Fibroblast of skin of right biceps (primary cell): ENCODE measurements at places on chromosomes 7 and 10.

GRCh38 chr10:84698989-84699388, 370.6 kb downstream of the CCSER2 start:
- no peak for DNase-seq

GRCh38 chr10:52674474-52674873, 98.1 kb downstream of the MBL2 start:
- DNase-seq = no peak

- DNase-seq = no peak
Observed at GRCh38 chr7:33677556-33677955, 227.8 kb upstream of the BMPER start.

- DNase-seq = no peak
Observed at GRCh38 chr10:65620404-65621048, 1305.3 kb upstream of the LRRTM3 start.

DNA sequence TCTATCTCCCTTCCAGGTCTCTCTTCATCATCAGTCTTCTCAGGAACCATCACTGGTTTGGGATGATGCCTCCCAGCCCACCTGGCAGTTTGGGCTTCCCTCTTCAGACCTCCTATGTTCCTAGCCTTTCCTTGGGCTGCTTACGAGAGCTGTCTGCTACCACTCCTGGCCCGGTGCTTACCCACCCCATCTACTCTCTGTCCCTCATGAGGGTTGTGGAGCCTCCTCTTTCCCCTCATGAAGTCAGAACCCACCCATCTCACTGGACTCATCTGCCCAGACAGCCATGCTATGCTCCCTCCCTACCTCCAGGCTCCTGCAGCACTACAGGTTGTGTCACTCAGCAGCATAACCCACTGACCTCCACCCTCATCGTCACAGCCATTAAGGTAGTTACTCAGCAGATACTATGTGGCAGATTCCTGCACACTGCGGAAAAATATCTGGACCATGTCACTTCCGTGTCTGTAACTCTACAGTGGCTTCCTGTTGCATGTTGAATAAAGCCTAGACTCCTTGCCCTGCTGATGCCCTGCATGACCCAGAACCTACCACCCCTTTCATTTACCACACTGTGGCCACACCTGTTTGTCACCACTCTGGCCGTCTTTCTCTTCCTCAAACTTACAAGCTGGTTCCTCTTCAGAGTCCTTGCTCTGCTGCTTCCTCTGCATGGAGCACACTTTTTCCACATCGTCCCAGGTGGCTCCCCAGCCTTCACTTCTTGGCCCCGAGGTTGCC, 2.0 kb downstream of the DBNL start:
- DNase-seq = no peak

- no peak for DNase-seq
Observed at GRCh38 chr7:25889765-25890164, 262.2 kb upstream of the NFE2L3 start.

DNA sequence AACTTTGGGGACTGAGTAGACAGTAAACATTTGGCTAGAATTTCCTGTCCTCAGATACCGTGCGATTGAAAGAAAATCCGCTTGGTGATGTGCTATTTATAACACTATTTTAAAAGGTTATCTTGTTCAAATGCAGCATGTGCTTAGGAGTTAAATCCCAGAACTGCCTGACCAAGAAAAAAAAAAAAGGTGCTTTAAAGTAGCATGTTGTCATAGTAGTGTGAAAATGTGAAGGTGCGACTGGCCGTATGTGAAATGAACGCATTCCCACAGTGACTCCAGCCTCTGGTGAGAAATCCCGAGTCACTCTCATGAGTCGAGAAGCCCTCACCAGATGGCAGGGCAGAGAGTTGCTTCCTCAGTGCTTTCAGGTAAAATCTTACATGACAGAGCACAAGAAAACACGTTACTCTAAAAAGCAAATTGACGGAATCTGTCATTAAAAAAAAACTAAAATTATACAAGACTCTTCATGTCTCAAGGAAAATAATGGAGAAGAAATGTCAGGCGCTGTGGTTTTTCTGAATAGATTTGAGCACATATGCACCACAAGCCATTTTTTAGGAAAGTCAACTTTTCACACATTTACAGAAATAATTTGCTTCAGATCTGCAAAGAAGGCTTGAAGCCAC, 18.4 kb upstream of the KLF6 start:
- DNase-seq = peak; percentile 63

DNA sequence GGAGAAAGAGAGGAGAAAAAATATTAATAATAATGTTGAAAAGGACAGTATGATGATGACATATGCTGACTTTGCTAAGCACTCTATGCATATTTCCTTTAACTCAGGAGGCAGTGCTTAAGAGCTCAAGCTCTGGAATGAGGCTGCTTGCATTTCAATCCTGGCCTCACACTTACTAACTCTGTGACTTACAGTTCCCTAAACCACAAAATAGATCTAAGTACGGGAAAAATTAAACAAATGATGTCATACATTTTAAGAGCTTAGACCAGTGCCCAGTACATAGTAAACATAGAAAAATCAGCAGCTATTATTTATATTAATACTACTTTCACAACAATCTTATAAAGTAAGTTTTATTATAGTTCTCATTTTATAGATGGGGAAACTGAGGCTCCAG, 61.3 kb downstream of the GFRA1 start:
- DNase-seq = peak; percentile 83

DNA sequence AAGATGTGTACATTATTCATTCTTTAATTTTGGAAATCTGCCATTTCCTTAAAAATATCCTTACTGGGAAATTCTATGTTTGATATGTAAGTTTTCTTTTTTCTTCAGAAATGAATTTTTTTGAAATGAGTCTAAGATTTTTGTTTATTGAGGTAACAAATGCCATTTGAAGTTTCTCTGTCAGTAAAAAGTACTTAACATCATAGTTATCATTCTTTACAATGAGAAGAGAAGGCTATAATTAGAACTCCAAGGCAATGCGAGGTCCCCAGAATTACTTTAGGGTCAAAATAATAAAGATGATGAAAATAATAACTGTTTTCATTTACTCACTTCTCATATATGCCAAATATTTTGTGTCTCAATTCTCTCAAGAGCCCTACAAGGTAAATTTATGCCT, 37.0 kb upstream of the RHOBTB1 start:
- peak; percentile 69 for DNase-seq

- DNase-seq = peak; percentile 15
Observed at GRCh38 chr7:7732621-7733281, 14.3 kb upstream of the RPA3 start.

GRCh38 chr7:70810558-70811139, 321.3 kb upstream of the GALNT17 start:
- DNase-seq = no peak

GRCh38 chr7:157811946-157812345, 475.1 kb downstream of the DNAJB6 start:
- DNase-seq = no peak

GRCh38 chr7:94351703-94352102, 43.0 kb upstream of the COL1A2 start:
- no peak for DNase-seq

DNA sequence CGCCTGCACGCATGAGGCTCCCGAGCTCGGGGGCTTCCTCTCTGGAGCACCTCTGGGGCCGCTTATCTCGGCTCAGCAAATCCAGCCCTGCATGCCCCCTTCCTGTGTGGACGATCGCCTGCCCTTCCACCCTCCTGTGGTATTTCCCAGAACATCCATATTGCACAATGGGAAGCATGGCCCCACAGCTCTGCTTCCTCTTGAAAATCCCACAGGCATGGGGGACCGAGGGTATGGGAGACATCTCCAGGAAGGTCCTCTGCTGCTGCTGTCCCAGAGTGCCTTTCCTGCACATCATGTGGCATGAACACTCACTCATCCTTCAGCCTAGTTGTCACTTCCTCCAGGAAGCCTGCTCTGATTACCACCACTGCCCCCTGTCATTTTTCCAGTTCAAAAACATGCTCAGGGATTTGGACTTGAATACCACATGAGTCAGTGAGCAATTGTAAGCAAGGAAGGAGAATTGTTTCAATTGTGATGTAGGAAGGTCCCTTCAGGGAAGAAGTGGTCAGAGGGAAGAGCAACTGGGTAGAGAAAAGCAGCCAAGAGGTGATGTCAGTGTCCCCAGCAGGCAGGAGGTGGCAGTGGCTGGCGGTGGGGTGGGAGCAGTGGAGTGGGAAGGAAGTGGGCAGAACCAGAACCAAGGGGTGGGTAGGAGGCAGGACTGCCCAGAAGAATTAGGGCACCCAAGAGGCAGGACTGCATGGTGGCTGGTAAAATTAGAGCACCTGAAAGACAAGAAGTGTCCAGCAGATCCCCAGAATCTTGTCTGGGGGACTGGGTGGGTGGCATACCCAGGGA, 67.5 kb upstream of the ZMIZ1 start:
- peak; percentile 34 for DNase-seq

- DNase-seq = no peak
Observed at GRCh38 chr7:114972567-114972966, 50.7 kb downstream of the MDFIC start.

DNA sequence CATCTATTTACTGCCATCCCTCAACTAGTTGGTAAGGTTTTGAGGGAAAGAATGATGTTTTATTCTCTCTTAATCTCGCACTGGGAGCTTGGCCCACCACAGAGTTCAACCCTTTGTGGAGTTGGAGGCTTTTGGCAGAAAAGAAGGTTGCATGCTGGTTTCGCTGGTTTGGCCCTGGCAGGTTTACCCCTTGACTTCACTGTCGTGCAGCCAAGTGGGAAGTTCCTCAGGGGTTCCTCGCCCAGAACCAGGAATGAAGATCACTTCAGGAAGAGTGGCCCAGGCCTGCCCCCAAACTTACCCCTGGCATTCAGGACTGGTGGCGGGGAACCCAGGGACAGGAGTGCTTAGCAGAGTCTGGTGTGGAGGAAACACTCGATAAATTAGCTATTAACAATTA, 103.1 kb upstream of the LYZL2 start:
- DNase-seq = no peak

DNA sequence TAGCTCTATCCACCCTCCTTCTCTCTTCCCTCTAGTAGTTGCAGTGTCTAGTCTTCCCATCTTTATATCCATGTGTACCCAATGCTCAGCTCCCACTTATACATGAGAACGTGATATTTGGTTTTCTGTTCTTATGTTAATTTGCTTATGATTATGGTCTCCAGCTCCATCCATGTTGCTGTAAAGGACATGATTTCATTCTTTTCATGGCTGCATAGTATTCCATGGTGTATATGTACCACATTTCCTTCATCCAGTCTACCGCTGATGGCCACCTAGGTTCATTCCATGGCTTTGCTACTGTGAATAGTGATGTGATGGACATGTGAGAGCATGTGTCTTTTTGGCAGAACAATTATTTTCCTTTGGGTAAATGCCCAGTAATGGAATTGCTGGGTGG, 6.5 kb downstream of the PRSS2 start:
- DNase-seq = no peak

GRCh38 chr10:61896854-61897661, 4.4 kb upstream of the ARID5B start:
- peak; percentile 74 for DNase-seq

DNA sequence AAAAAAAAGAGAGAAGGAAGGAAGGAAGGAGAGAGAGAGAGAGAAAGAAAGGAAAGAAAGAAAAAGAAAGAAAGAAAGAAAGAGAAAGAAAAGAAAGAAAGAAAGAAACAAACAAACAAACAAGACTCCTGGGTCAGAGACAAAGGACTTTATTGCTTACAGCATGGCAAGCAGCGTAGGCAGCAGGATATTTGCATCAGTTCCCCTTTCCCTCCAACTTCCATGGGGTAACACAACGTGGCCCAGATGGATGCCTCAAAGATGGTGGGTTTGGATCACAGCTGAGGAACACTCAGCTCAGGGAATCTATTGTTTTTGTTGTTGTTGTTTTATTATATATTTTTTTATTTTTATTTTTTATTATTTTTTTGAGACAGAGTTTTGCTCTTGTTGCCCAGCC, 128.5 kb upstream of the VKORC1L1 start:
- no peak for DNase-seq

GRCh38 chr7:101595246-101595645, 33.9 kb downstream of the MYL10 start:
- no peak for DNase-seq

DNA sequence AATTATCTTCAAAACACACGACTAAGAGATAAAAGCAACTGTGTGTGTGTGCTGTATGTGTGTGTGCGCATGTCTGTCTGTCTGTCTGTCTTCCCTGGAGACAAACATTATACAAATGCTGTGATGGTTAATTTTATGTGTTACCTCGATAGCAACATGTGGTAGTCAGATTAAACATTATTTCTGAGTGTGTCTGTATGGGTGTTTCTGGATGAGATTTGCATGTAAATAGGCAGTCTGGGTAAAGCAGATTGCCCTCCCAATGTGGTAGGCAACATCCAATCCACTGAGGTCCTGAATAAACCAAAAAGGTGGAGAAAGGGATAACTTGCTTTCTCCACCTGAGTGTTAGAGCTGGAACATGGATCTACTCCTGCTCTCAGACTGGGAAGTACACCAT, 67.9 kb downstream of the SLC25A13 start:
- no peak for DNase-seq

DNA sequence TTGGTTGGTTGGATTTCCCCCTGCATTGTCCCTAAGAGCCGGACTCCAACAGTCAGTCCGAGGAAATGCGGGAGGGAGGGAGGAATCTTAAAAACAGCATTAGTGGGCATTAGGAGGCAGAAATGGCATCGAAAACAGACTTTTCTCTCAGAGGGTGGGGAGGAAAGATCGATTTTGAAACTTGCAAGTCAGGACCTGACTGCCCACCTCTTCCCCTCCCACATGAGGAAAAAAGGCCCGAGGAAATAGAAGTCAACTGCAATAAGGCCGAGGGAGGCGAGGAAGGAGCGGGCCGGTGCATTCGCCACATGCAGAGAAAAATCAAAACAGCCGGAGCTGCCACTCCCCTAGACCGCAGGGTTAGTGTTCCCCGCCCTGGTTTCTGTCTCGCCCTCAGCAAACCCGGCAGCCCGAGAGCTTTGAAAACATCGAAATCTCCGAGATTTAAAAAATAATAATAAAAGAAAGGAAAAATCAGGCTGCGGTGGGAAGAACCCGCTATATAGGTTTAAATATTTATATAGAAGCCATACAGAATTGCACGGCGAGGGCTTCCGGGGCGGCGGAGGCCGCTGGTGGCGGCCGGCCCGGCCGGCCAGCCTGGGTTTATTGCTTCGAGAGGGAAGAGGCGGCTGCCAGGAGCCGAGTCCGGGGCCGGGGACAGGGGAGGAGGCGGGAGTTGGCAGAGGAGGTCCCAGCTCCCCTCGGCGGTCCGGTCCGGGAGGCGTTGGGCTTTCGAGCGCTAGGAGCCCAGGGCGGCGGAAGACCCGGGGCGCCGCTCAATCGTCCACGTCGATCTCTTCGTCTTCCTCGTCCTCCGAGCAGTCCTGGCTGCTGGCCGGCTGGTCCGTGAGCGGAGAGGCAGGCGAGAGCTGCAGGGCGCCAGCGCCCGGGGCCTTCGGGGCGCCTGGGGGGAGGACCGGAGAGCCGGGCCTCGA, 2.5 kb downstream of the LBX1 start:
- no peak for DNase-seq
